ENCODE measurements at places on chromosomes 16 and 17. TPM values are rescaled to one million over a fixed set of nuclear protein-coding genes. Genes with fewer than 3 reads are reported as not detected.

- no peak for DNase-seq
Measured at GRCh38 chr16:68061396-68061795, 23.8 kb upstream of the NFATC3 start.

GRCh38 chr17:63282455-63282854 is 163.7 kb downstream of the CYB561 start:
- no peak for DNase-seq

DNA sequence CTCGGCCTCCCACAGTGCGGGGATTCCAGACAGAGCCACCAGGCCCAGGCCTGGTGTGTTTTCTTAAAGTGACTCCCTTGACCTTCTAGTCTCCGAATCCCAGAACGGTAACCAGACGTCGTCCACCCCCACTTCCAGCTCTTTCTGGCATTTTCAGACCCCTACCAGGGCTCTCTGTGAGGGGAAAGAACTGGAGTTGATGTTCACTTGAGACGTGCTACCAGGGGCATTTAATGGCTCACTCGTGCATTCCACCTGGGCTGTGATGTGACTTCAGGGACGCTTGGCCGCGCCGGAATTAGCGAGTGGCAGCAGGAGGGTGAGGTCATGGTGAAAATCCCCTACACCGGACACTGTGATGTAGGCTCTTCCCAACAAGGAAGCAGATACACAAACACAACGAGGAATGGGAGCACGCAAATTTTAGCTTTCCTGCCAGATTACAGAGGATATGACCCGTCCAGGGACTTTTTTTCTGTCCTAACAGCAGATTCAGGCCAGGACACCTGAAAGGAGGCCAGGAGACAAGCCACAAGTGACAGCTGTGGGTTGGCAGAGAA is 1.1 kb upstream of the GNA13 start:
- DNase-seq, result no peak

GRCh38 chr16:750485-750884 is 9.7 kb upstream of the CIAO3 start:
- DNase-seq, result no peak

GRCh38 chr17:8966926-8967325 is 1.4 kb upstream of the PIK3R5 start:
- no peak for DNase-seq

DNA sequence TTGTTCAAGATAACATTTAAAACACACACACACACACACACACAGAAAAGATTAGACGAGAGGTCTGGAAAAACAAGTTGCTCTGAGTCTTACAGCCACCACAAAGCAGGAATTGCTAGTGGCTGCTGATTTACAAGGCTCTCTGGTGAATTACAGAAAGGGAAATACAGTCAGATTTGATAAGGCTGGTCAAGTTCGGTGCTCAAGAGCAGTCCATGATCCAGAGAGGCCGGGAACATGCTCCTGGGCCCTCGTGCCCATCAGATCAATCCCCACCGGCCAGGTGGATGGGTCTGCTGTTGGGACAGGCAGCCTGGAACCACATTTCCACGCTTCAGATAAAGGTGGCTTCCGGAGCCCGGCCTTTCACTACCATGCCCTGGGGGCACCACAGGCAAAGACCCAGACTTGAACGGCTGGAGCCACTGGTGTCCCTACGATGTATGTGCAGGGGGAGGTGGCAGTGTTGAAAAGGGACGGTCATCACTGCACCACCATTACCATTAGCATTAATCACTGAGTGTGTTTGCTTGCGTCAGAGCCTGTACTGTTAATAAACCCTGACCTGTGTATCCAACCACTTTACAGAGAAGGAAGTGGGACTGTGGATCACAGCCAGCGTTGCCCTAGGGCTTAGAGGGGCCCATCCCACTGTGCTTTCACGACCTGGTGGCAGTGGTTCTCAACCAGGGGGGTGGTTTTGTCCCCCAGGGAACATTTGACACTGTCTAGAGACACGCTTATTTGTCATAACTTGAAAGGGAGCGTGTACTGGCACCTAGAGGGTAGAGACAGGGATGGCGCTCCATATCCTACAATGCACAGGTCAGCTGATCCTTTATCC is 95.1 kb downstream of the XYLT1 start:
- DNase-seq, result peak; percentile 65

DNA sequence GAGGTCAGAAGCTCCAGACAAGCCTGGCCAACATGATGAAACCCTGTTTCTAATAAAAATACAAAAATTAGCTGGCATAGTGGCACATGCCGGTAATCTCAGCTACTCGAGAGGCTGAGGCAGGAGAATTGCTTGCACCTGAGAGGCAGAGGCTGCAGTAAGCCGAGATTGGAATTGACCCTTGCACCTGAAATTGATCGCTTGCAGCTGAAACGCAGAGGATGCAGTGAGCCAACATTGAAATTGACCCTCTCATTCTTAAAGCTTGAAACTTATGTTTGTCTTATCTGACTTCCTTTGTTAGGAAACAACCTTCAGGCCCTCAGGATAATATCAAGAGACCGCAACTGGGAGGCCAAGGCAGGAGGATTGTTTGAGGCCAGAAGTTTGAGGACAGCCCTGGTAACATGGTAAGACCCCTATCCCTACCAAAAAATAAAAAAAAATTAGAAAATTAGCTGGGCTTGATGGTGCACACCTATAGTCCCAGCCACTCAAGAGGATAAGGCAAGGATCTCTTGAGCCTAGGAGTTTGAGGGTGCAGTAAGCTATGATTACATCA is 376.6 kb upstream of the XYLT1 start:
- DNase-seq, result no peak

GRCh38 chr17:33873201-33873617 is 381.9 kb upstream of the CCL2 start:
- DNase-seq, result peak; percentile 41

DNA sequence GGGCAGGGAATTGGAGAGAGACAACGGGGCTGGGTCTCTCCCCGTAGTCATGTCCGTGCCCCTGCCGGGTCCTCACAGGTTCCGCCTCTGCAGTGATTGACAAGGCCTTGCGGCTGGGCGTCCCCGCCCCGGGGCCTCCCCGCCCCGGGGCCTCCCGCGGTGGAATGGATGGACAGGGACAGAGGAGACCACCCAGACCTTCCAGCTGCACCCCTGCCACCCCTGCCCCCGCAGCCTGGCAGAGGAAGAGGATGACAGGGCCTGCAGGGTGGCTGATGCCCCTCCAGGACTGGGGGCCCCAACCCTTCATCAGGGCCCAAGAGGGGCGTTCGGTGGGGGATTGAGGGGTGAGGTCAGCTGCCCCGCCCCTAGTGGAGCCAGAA is 216.4 kb upstream of the CIBAR2 start:
- DNase-seq, result no peak

DNA sequence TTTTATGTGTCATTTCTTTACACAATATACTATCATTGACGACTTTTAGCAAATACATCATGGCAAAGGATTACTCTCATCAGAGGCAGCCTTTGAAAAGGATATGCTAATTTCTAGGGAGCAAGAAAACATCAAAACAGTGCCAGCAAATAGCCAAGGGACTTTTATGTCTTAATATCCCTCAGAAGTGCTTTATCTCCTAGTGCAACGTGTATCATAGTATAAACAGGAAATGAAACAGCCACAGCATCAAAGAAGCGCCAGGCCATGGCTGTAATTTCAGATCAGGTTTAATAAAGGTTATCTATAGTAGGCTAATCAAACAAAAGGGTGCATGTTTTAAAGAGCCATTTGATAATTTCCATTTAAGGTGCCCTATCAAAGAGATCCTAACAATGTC is 159.9 kb downstream of the AXIN2 start:
- DNase-seq, result peak; percentile 66

DNA sequence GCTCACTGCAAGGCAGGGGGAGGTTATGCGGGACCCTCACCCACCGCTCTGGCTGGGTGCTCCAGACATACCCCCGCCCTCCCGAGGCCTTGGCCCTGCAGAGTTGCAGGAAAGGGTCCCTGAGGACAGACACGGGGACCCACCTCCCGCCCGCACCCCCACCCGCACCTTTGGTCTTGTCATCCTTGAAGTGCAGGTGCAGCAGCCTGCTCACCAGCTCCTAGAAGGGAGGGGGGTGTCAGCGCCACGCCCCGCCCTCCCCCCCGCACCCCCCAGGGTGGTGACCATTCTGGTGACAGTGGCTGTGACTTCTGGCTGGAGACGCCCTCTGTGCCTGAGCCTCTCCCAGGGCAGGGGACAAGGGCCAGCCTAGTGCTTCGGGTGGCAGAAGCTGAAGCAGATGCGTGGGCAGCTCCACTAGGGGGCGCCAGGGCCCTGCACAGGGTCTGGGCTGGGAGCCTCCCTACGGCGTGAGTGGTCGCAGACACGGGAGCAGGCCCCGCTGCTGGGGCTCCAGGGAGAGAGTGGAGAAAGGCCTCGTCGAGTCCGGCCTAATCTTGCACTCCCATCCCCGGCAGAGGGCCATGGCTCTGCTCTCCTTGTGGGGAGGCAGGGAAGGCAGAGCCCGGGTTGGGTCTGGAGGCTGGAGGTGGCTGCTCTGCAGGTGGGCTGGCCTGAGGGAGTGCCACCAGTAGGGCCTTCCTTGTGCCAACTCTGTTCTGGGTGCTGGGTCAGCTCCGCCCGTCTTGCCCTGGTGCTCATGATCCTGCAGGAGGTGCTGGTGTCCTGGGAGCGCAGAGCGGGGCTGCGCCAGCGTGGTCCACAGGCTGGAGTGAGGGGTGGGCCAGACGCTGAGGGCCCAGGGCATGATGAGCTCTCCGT is 2.7 kb downstream of the CENPX start:
- DNase-seq, result peak; percentile 23

DNA sequence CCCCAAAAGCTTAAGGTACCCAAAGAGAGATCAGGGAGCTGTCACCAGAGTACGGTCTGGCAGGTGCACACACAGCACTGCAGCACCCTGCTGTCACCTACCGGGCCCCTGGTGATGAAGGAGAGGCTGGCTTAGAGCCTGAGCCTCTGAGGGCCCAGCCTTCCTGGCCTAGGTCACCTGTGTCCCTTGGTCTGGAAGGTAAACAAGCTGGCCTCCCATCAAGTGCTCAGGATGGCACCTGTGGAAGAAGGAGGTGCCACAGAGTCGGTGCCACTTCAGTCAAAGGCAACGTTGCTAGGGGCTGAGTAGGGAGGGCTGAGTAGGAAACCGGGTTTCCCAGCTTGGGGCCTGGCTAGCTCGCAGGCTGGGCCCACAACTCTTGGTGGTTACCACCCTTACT is 70.7 kb downstream of the COG7 start:
- DNase-seq, result no peak

DNA sequence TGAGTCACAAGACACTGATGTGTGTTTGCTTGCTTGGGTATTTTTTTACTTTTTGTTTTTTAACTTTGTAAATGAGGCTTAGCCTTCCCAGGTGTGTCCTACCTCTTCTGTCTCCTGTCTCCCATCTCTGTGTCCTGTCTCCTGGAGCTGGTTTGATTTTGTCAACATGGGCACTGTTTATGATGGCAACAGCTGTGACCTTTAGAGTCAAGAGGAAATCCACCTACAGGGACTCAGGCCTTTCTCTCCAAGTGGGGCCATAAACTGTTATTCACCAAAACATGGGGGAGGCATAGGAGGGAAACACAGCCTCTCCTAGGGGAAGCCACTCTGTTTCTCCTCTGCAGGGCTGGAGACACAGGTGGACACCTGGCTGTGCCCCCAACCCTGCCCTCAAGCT is 13.1 kb upstream of the PLCG2 start:
- no peak for DNase-seq

DNA sequence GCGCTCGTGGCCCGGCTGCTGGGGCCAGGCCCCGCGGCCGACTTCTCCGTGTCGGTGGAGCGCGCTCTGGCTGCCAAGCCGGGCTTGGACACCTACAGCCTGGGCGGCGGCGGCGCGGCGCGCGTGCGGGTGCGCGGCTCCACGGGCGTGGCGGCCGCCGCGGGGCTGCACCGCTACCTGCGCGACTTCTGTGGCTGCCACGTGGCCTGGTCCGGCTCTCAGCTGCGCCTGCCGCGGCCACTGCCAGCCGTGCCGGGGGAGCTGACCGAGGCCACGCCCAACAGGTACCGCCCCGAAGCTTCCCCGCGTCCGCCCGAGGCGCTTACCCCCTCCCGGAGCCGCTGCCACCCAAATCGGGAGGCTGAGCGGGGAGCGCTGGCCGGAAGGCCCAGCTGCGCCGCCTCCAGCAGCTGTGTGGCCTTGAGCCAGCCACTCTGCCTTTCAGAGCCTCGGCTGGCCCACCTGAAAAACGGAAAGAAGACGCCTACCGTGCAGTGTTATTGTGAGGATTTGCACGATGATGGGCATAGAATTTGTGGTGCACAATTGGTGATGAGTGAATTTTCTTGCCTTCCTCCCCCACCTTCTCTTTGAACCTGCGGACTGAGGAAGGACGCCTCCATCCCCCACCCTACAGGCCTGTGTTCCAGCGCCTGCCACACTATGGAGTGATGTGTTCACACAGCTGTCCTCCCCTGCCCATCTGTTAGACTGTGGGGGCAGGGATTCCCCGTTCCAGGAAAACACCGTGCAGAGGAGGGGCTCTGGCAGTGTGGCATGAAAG is 523 bp downstream of the NAGLU start:
- DNase-seq, result peak; percentile 76

DNA sequence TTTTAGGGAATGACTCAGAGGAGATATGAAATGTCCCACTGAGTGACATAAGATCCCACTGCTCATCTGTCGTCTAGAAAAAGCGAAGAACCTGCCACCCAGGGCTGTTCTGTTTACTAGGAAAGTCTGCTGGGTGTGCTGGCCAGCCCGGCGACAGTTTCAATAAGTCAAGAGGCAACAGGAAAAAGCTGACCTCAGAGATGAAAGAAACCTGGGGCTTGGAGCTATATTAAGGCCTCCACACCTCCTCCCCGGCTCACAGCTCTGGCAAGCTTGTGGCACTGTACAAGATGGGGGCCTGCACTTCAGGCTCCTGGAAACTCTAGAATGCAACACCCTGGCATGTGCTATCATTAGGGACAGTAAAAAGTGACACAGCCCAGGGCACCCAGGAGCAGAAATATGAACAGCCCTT is 10.6 kb downstream of the ZFHX3 start:
- DNase-seq, result no peak

DNA sequence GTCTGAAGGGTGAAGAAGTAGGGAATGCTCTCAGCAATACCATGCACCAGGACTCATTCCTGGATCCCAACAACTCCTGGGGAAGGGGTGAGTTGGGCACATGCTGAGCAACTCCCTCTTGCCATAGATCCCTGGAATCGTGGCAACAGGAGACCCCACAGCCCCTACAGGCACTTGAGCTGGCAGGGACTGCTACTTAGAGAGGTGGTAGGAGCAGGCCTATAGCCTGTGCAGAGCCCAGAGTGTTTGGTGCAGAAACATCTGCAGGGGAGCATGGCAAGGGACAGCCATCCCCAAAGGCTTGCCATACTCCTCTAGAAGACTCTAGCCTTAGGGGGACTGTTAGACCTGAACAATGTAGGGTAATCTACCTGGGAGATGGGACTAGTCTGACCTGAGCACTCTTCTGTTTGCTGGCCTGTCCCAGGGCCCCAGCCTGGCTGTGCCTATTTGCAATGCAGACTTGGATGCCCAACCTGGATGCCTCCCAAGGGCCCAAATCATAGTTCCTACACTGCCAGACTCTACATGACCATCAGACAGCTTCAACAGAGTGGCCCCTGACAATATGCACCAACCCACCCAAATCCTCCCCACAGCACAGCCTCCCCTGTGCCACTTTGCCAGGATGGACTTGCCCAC is 568.6 kb upstream of the KIF2B start:
- DNase-seq, result no peak

The SOX9 gene
- total RNA-seq, result 16.9 TPM

The NLRC3 gene
- total RNA-seq, result not detected

The BRIP1 gene
- 20.8 TPM for total RNA-seq

The FBXW10B gene
- not detected for total RNA-seq

The NHLRC4 gene
- not detected for total RNA-seq

The CACNG5 gene
- total RNA-seq, result not detected

The ABCC12 gene
- total RNA-seq, result not detected

The DHX40 gene
- total RNA-seq, result 50.1 TPM

The MSLN gene
- 1.7 TPM for total RNA-seq

The NPIPB13 gene
- 0.71 TPM for total RNA-seq

The DHX58 gene
- total RNA-seq, result 22.3 TPM

The DNAJA3 gene
- 68.2 TPM for total RNA-seq

The TM4SF5 gene
- not detected for total RNA-seq
